ENCODE measurements at places on chromosomes 7 and 10.
A peak's percentile ranks its signal among the peaks of the same experiment; 100 is the strongest.

DNA sequence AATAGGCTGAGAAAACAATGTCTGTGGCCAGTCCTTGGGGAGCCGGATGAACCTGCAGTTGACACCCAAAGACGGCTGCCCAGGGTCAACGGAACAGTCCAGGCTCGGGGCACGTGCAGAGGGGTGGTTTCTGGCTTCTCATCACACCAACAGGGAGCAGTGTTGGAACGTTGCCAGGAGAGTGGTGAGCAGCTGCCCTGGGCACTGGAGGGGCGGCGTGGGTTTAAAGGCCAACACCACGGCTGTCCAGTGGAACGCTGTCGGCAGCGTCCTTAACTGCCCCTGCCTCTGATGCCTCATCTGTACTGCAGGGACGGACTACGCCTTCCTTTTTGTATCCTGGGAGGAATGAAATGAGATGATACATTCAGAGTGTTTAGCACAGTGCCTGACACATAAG lies 19.8 kb downstream of the JCAD start:
- DNase-seq: no peak

GRCh38 chr7:3065724-3066143 lies 22.1 kb upstream of the CARD11 start:
- peak; percentile 70 for DNase-seq

GRCh38 chr7:70383066-70383782 lies 748.7 kb upstream of the GALNT17 start:
- DNase-seq: no peak

- no peak for DNase-seq
These were observed 274.7 kb upstream of the MTPN start for GRCh38 chr7:136251826-136252225.

- DNase-seq: no peak
These were observed 25.7 kb downstream of the FOXL3 start for GRCh38 chr7:315516-316265.

- no peak for DNase-seq
These were observed 412.3 kb upstream of the FOXK1 start for GRCh38 chr7:4269746-4270145.

DNA sequence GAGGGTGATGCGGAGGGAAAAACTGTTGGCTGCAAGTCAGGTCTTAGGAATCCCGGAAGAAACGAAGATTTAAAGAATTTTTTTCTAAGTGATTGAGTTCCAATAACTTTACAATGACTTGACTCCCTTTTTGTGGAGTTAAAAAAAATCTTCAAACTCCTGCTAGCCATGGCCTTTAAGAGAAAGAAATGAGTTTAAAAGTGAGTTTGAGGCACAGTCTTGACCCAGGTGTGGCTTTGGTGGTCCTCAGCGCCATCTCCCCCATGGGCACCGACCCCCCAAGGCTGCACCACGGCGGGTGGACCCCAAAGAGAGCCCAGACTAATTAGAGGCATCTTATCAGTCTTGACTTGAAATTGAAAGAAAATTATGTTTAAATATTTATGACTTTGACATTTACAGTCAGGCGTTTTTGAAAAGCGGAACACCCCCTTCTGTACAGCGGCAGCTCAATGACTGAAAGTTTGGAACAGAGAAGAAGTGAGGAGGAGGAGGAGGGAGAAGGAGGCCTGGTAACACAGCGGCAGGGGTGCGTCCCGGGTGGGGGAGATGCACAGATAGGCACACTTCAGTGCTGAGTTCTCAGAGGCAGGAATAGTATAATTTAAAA lies 349.6 kb downstream of the DNAJB6 start:
- DNase-seq: no peak

- DNase-seq: no peak
These were observed 21.9 kb downstream of the UNC5B start for GRCh38 chr10:71234004-71234894.

DNA sequence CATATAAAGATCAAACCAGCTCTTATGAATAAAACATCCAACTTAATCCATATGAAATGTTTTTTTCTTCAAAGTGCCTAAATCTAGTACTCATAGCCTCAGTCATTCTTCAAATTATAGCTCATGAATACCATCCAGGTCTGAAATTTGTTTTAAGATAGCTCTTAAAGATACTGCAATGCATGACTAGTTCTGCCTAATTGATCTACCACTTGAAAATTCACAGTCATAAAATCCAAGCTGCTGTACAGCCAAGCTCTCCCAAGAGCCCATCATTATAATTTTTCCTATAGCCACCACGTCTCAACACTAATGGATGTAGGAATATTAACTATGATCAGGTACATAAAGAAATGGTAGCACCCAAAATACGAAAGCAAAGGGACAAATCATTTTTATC lies 87.9 kb upstream of the RNF148 start:
- DNase-seq: no peak

GRCh38 chr10:111295788-111296187 lies 219.0 kb downstream of the ADRA2A start:
- DNase-seq: no peak

DNA sequence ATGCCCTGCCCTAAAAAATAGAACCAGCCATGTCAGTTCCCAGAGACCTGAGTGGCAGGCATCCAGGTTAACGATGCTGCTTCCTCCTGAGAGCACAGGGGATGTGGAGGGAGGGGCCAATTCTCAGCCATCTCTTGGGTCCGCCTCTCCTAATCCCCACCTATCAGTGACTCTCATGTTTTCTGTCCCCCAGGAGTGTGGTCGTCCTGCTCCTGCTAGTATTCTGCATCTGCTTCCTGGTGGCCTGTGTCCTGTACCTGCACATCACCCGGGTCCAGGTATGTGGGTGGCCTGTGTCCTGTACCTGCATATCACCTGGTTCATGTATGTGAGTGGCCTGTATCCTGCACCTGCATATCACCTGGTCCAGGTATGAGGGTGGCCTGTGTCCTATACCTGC lies 105.3 kb downstream of the ADCY1 start:
- DNase-seq: no peak

- DNase-seq: no peak
These were observed 116.1 kb downstream of the CLEC2L start for GRCh38 chr7:139639563-139639962.

DNA sequence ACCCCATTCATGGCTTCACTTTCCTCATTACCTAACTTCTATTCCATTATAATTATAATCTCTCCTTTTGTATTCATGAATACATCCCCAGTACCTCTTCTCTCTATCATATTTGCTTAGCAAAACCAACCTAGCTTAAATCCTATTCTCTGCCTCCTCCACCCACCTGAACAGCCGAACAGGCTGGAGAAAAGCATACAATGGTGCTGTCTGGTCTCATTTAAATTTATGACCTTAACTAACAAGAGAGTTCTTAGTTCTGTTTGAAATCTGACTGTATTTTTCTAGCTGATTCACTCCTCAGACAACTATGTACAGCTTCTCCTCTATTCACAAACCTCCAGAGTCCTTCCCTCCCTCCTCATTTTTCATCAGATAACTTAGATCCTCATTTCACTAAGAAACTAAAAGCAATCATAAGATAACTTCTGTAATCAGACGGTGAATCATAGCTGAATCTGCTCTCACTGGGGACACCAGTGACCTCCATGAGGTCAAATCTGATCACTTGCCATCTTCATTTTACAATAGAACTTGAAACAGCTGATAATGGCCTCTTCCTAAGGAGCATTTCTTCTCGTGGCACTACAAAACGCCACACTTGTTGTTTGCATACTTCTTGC lies 233.9 kb upstream of the AOAH start:
- DNase-seq: no peak

DNA sequence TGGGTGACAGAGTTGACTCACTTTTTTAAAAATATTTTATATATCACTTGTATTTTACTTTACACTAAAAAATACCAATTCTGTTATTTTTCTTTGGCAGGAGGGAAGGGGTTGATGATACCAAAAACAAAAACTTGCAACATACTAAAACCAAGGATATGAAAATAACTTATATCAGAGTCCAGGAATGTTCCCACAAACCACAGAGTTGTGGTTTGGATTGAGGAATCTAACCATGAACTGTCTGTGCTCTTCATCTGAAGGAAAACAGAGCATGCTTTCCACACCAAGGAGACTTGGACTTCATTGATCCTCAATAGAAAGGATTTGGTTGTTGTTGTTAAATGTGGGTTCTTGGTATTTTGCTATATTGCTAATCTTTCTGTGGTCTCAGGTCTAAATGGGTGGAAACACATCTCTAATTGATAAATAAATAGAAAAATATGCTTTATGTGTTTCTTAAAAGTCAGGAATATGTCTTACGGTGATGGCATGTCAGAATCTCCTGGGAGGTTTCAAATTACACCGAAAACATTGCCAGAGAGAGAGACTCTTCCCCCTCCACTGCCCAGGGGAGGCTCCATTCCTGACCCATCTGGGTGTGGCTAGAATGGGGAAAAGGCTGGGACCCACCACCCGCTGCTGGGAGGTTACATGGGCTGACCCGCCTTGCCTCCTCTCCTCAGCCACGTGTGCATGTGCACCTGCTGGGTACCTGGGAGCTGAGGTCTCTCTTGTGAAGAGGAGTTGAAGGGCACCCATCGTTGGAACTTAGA lies 46.9 kb upstream of the STK17A start:
- DNase-seq: no peak

DNA sequence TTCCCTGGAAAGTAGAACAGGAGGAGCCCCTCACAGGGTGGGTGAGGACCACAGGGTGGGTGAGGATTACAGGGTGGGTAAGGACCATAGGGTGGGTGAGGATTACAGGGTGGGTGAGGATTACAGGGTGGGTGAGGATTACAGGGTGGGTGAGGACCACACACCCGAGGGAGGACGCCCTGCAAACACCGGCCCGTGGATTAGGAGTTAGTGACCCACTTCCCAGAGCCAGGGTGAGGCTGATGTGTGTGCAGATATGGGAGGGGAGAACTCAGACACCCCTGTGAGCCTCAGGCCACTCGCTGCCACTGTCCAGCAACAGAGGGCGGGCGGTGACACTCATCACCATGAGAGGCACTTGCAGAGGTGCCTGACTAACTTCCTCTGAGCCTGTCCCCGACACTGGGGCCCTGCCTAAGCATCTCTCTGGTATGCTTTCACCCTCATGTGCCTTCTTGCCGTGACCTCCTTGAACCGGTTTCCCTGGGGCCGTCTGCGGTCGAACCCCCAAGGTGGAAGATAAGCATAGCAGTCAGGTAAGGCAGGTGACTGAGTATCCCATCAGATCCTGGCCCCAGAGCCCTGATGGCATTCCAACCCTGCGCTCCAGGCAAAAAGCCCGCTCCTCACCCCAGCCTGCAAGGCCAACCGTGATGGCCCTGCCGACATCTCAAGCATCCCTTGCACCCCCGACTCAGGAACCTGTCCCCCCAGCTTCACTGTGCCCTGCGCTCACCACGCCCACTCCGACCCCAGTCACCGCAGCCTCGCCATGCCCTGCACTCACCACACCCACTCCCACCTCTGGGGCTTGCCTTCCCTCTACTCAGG lies 74.1 kb downstream of the FAM53B start:
- DNase-seq: no peak

GRCh38 chr7:100623951-100624824 lies 11.8 kb downstream of the MOSPD3 start:
- DNase-seq: no peak

- DNase-seq: no peak
These were observed 18.7 kb downstream of the DKK1 start for GRCh38 chr10:52332815-52333214.

GRCh38 chr10:113646336-113647201 lies 17.3 kb downstream of the NRAP start:
- DNase-seq: no peak

DNA sequence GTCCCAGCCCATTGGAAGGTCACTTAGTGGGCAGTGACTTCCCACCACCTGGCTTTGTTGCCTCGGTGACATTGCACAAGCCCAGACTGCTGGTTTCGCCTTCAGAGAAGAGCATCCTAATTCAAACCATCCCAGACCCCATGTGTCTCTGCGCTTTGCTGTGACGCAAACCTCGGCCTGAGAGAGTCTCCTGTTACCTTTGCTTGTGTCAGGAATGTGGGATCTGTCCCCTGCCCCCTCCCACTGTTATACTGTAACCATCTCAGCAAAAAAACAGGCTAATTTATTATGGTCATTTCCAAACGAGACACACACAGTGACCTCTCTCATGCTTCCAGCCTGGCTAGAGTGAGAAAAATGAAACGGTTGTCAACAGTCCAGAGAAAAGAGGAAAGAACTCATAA lies 25.0 kb upstream of the AQP1 start:
- DNase-seq: no peak

GRCh38 chr10:31980471-31980870 lies 51.8 kb upstream of the ARHGAP12 start:
- no peak for DNase-seq
